ENCODE measurements at places on chromosomes 4 and X. TPM values are rescaled to one million over a fixed set of nuclear protein-coding genes. Genes with fewer than 3 reads are reported as not detected.

DNA sequence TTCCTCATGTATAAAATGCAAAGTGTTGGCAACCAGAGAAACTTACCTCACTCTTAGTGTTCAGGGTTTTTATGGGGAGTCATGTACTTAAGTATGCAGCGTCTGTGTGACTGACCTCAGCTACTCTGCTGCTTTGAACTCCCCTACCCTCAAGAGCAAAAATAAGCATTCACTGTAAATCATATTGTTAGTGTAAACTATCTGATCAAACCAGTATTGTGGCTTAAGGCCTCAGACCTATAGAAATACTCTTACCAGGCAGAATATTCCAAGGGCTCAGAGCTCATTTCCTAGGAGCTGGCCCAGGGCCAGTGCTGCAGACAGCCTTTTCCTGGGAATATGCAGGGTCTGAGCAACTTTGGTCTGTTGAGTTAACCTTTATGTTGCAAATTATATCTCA is 453.1 kb downstream of the CCSER1 start:
- no peak for DNase-seq

DNA sequence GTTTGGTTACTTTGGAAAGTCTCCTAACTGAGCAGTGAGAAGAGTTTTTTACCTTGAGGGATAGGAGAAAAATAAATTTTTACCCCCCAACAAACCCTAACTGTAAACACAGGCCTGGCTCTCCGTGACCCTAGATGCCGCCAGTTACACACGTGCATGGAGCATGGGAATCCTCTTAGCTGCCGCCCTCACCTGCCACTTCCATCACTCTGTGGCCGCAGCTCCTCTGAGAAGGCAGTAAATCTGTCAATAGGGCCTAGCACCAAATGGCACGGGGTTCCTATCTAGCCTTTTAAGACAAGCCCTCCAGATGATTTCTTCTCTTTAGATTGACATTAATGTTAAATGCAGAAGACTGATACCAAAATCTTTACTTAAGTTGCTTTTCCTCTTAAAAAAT is 330.3 kb upstream of the FAM241A start:
- no peak for DNase-seq

GRCh38 chrX:75337525-75337924 is 63.6 kb downstream of the UPRT start:
- no peak for DNase-seq

- DNase-seq: no peak
Measured at GRCh38 chr4:147683188-147683591, 773 bp downstream of the PRMT9 start.

DNA sequence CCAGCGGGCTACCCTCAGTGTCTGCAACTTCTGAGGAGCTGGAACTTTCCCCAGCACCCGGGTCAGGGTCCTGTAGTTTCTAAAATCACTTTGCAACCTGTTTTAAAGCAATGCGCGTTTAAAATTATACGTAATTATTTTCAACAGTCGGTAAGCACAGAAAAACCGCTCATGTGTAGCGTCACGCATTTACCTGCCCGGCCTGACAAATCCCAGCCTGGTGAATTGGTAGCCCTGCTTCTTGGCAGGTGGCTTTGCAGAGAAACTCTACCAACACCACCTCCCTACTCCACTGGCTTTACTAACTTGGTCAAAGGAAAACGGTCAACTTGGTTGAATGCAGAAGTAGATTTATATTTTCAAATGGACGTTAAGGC is 640 bp downstream of the BANK1 start:
- no peak for DNase-seq

- no peak for DNase-seq
Measured at GRCh38 chrX:136094962-136095361, 52.4 kb upstream of the FHL1 start.

DNA sequence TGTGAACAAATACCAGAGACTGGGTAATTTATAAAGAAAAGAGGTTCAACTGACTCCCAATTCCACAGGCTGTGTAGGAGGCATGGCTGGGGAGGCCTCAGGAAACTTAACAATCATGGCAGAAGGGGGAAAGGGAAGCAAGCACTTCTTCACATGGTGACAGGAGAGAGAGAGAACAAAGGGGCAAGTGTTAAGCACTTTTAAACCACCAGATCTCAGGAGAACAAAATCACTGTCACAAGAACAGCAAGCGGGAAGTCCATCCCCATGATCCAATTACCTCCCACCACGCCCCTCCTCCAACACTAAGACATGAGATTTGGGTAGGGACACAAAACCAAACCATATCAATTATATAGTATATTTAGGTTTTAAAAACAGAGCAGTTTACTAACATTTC is 30.8 kb downstream of the MOB1B start:
- no peak for DNase-seq

GRCh38 chr4:189765736-189766135 is 174.9 kb upstream of the FRG1 start:
- DNase-seq: no peak

DNA sequence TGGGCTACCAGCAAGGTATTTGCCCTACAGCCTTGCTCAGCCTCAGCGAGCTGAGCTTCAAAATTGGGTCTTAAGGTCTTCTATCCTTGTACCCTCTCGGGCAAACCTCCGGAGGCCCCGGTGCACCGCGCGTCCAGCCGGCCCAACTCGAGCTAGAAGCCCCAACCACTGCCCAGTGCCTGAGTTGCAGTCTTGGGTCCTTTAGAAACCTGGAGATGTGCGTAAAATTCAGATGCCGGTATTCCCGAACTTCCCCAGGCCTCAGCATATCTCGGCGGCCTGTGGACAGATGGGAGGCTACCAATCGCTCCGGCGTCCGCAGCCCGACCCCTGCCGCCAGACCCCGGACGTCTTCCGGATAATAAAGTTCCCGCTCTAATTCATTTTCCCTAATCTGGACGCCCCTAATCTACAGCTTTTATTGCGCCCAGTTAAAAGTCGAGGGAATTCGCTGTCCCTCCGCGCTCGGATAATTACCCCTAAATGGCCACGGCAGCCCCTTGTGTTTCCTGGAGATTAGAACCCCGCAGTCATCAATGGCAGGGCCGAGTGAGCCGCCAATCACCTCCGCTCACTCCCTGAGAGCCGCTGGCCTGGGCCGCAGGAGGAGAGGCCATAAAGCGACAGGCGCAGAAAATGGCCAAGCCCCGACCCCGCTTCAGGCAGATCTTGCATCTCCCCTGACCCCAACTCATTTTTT is 1.5 kb upstream of the MSX1 start:
- no peak for DNase-seq

GRCh38 chr4:82256718-82257117 is 117.1 kb downstream of the HNRNPD start:
- no peak for DNase-seq

- DNase-seq: no peak
Measured at GRCh38 chr4:158786121-158786601, 17.3 kb downstream of the FNIP2 start.

DNA sequence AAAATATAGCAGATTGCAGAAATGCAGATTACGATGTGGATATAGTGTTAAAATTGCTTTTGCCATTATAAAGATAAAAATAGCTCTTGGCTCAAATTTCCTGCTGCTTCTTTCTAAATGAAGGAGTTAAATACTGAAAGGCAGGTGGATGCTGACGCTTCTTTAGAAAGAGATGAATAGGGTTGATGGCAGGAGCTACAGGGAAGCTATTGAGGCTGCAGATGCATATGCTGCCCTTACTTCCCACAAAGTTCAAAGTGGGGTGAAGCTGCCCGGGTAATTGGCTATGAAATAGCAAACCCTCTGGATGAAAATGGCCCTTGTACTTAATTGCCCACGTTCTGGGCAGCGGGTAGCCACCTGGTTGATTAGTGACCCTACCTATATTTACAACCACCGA is 379.5 kb downstream of the ZIC3 start:
- DNase-seq: no peak

GRCh38 chr4:180060159-180060889 is 2182.9 kb upstream of the TENM3 start:
- no peak for DNase-seq

DNA sequence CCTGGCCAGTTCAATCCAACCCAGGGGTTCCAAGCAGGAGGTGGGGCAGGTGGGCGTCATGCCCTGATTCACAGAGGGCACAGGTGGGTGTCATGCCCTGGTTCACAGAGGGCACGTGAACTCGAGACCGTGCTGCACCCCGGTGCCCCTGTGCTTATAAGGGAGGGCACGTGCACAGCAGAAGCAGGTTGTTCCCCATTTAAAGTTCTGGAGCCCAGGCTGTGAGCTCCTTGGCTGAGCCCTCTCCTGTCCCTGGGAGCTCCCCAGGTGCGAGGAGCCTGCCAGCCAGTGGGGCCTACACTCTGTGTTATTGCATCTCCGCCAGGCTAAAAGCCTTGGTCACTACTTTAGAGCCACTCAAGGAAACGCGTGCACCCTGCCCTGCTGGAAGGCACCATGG is 3.2 kb upstream of the CPZ start:
- DNase-seq: no peak

DNA sequence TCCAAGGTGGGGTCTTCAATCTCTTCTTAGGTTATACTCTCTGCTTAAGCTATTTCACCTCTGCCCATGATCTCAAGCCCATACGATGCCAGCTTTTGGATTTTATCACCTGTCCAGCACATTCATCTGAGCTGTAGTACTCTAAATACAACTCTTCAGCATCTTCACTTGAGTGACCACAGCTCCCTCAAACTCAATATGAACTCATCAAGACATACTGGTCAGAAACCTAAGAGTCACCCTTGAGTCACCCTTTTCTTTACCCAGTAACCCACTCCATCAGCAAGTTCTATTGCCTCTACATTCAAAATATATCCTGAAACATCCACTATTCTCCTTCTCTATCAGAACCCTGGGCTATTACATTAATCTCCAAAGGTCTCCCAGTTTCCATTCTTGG is 69.4 kb downstream of the DCHS2 start:
- no peak for DNase-seq

DNA sequence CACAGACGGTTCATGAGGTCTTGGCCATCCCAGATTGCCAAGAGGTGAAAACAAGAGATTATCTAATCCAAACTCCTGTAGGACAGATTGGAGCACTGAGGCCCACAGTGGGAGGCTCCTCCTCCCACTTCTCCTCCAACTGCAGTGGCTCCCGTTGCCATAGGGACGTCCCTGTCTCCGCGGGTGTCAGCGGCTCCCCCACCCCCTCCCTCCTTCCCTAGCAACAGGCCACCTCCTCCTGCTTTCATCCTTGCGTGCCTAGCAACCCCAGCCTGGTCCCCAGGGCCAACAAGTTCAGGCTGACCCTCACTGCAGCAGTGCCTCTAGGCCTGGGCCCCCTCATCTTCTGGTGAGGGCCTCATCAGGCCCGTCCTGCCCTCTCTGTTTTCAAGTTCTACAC is 6.8 kb upstream of the IQSEC2 start:
- no peak for DNase-seq

DNA sequence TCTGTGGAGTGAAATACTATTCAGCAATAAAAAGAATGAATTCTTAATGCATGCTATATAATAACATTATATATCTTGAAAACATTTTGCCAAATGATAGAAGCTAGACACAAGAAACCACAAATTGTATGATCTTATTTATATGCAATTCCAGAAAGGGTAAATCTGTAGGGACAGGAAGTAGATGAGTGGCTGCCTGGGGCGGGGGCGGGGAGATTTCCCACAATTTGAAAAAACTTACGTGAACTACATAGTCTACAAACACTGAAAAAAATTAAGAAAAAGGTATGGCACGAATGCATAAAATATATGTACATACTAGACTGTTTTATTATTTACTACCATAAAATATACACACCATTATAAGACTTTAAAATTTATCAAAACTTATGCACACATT is 81.6 kb downstream of the WWC2 start:
- DNase-seq: no peak

DNA sequence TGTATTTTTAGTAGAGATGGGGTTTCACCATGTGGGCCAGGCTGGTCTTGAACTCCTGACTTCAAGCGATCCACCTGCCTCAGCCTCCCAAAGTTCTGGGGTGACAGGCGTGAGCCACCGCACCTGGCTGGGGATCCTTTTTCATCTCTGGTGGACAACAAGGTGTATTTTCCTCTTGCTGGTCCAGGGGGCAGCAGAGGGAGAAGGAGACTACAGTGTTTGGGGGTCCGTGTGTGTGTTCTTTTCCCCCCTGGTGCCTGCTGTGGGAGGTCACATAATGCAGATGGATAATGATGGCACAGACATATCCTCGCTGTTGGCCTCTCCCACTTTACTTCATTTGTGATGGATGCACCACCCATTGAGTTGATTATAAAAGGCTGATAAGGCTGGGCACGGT is 39.0 kb upstream of the CD99 start:
- no peak for DNase-seq

DNA sequence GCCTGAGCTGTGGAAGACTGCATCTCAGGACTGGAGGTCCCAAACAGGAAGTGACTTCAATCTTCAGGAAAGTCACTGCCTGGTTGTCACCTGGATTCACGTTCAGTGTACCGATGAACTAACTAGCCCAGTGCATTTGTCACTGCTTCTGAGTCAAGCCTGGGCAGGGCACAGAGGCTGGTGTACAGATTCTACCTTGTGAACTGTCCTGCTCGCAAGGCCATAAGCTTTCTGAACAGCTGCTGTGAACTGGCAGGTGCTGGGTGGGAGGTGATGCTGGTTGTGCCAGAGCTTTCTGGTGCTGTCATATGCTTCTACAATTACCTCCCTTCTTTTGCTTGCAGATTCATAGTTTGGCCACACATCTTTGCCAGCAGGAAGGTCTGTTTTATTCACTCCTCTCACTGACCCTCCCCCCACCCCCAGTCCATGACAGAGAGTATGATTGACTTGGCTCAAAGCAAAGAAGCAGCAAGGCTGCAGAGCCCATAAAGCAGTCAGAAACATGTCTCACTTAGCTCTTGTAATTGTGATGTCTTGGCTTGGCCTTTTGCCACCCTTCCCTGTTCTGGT is 40.5 kb downstream of the ZCCHC12 start:
- no peak for DNase-seq

- DNase-seq: no peak
Measured at GRCh38 chrX:17323397-17323796, 51.6 kb upstream of the NHS start.

DNA sequence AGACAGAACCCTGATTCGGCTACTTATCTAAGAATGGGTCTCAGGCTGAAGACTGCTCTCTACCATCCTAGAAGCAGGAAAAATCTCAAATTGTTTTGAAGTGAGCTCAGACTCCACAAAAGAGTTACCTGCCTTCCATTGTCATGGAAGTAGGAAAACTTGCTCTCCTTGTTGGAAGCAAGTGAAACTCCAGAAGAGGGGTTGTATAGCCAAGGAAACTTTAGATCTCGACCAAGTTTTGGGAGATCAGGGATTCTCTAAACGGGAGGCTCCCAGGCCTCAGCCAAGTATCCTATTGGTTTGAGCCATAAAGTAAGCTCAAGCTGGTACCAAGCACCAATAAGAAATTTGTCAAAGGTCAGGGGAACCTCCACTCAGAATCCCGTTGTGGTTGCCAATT is 9.2 kb upstream of the FHDC1 start:
- DNase-seq: no peak

GRCh38 chr4:106039796-106040195 is 144.5 kb downstream of the NPNT start:
- no peak for DNase-seq

The LPAR4 gene
- total RNA-seq: 0.14 TPM

The SYNPO2 gene
- total RNA-seq: 35.3 TPM

The CT45A1 gene
- total RNA-seq: not detected

The TCEANC gene
- 5.0 TPM for total RNA-seq

The TCEAL5 gene
- not detected for total RNA-seq

The IL15 gene
- 7.5 TPM for total RNA-seq

The CYLC1 gene
- total RNA-seq: not detected

The NHSL2 gene
- total RNA-seq: 7.1 TPM

The ITIH6 gene
- total RNA-seq: not detected

The ADRA2C gene
- 2.3 TPM for total RNA-seq

The DCUN1D4 gene
- total RNA-seq: 47.6 TPM

The OCRL gene
- total RNA-seq: 11.8 TPM

The UGT8 gene
- total RNA-seq: 2.0 TPM

The GYPA gene
- 0.20 TPM for total RNA-seq

The GBA3 gene
- 0.57 TPM for total RNA-seq

The DCHS2 gene
- total RNA-seq: 0.71 TPM

The PPP2R2C gene
- not detected for total RNA-seq
